ENCODE measurements at places on chromosomes 5 and 9.

DNA sequence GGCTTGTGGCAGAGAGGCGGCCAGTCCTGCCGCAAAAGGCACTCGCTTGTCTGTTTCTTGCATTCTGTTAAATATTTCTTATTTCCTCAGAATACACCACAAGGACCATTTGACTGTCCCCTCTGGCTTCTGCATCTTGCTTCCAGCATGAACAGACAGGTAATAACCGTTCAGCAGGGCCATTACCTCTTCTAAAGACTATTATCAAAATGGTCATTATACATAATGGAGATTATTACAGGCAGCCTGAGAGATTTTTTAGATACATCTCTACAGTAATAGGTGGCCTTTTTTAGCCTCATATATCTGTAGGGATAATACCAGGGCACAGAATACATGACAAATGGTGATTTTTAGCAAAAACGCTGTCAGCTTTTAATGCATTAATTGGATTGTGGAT lies 382.0 kb downstream of the PSAT1 start:
- DNase-seq: no peak

- DNase-seq: peak; percentile 18
Observed at GRCh38 chr9:123749580-123750202, 180.2 kb downstream of the DENND1A start.

DNA sequence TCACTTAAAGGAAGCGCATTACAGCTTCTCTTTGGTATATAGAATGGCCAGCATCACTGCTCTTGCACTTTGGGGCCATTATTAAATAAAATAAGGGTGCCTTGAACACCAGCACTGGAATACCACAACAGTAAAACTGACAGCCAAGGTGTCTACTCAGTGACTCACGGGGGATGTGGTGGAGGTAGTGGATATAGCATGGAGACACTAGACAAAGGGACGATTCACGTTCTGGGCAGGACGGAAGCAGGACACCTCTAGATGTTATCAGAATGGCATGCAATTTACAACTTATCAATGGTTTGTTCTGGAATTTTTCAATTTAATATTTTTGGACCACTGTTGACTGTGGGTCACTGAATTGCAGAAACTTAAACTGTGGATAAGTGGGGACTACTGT lies 32.9 kb upstream of the PDE8B start:
- DNase-seq: no peak

DNA sequence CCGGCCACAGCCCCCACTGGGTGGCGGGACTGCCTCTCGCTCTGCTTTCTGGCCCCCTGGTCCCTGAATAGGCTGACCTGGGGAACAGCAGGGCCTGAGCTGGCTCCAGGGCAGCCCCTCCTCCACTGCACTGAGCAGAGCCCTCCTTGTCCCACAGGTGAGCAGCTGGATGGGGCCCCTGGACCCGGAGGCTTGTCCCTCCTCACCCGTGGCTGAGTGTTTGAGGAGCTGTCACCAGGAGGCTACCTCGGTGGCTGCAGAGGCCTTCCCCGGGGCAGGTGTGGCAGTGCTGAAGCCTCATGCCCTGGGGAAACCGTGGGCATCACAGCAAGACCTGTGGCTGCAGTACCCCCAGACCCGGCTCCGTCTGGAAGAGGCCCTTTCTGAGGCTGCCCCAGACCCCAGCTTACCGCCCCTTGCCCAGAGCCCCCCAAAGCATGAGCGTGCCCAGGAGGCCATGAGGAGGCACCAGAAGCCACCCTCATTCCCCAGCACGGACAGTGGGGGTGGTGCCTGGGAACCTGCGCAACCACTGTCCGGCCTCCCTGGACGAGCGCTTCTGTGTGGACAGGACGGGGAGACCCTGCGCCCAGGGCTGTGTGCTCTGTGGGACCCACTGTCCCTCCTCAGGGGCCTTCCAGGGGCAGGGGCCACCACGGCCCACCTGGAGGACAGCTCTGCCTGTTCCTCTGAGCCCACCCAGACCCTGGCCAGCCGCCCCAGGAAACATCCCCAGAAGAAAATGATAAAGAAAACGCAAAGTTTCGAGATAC lies 28.5 kb upstream of the LRRC14B start:
- DNase-seq: no peak

DNA sequence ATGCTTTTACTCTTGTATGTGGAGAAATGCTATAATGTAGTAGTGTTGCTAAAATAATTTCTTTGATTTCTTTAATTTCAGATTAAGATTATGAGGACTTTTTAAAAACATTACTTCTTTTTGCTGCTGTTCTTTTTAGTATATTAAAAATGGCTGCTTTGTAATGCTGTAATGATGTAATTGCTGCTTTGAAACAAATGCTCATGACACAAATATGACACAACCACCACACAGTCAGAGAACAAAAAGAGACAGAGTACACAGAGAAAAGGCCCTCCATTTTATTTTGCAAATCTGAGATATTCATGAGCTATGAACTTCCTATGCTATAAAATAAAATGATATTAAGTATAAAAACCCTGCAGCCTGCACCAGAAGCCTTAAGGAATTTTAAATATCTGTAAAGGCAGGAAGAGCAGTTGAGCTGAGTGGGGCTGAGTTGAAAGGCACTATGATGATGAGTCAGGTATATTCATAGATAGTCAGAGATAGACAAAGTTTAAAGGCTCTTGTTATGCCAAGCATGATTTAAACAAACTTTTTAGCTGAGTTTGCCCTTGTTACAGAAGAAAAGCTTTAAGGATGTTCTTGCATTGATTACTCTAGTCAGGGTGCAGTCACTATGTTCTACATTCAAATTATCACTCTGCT lies 5.1 kb upstream of the POU5F2 start:
- no peak for DNase-seq

- no peak for DNase-seq
Observed at GRCh38 chr5:66713998-66714397, 117.8 kb downstream of the MAST4 start.

GRCh38 chr9:93372391-93372790 lies 79.1 kb upstream of the FAM120A start:
- no peak for DNase-seq

GRCh38 chr5:19928562-19929421 lies 59.2 kb downstream of the CDH18 start:
- no peak for DNase-seq

DNA sequence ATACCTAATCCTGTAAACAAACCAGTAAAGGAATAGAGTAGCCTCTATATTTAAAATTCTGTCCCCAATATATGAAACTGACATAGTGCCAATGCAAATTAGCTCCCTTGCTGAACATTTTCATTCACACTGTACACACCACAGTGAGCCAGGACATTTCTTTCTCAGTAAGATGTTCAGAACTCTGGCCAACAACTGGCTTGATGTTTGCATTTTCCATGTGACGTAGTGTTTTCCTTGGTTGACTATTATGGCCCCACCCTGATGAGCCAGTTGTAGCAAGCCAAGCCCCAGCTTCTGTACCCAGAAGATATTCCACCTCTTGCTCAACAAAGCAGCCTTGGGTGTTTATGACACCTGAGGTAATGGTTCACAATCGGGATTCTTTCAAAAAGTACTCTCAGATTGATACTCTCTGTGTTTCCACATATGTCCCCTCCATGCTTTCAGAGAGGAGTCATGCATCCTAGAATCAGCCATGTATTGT lies 17.7 kb upstream of the ANXA1 start:
- no peak for DNase-seq

DNA sequence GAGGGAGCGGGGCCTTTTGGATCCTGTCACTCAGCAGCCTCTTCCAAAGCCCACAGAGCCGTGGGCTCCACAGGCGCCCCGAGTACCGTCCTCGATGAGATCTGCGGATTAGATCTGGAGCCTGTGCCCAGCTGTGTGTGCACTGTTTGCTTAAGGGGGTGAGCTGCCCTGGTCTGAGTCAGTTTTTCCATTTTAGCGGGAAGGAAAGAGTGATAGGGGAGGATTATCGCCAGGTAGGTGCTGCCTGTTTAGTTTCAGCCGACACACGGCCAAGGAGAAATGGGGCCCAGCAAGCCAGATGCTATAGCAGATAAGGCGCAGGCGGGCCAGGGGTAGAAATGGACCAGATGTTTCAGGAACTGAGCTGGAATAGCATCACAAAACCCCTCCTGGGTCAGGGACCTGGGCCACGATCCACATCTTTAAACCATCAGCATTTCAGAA lies 18.1 kb downstream of the COL5A1 start:
- DNase-seq: no peak

DNA sequence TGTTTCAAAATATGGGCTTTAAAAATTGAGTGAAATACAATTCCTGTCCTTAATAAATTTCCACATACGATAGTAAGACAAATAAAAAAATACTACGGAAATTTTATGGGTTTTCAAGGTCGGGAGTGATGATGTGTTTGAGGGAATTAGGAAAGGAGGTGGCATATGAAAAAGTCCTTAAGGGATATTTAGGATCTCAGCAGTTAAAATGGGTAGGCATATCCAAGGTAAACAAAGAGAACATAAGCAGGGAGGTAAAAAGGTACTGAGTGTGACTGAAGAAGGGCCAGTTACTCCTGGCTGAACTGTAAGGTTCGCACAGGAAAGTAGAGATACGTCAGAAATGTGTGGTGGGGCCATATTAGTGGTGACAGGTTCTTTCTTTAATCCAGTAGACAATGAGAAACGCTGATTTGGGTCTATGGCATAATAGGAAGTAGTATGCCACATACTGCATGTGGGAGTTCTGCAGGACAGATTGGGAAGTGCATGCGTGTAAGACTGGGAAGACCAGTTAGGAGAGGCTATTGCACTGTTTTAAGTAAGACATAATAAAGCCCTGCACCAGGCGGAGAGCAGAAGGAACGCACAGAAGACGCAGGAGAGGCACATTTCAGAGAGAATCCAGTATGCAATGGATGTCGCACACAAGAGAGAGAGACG lies 937 bp upstream of the HMGCR start:
- DNase-seq: peak; percentile 18

GRCh38 chr5:173268750-173269432 lies 33.9 kb upstream of the NKX2-5 start:
- DNase-seq: no peak

DNA sequence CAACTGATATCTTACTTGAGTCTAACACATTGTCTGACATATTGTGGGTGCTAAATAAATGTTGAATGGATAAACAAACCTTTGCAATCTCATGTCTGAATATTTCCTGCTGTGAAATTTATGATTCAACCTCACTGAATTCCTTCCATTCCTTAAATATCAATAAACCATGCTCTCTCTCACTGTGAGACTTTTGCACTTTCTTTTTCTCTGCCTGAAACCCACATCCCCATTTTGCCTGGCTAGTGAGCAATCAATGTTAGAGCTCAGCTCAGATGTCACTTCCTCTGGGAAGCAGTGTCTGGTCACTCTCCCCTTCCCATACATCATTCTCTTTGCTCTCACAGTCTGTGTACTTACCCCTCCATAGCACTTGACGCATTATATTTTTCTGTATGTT lies 383.7 kb upstream of the TRPC7 start:
- no peak for DNase-seq

DNA sequence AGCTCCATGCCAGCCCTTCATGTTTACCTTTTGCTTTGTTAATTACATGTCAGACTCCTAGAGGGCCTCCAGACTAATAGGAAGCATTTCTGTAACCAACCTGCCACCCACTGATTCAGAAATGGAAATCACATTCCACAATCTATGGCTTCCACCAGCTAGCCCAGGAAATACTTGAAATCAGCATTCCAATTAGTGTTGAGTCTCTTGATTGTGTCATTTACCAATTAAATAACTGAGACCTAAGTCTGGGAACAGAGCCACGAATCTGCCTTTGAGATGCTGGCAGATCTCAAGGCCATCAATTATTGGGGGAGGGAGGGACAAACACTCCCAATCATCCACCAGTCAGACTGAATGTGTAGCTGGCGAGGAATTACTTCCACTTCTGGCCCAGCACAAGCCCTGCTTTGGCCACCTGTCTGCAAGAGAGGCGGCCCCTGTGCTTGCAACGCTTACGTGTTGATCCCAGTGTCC lies 27.4 kb upstream of the SAP30L start:
- DNase-seq: no peak

DNA sequence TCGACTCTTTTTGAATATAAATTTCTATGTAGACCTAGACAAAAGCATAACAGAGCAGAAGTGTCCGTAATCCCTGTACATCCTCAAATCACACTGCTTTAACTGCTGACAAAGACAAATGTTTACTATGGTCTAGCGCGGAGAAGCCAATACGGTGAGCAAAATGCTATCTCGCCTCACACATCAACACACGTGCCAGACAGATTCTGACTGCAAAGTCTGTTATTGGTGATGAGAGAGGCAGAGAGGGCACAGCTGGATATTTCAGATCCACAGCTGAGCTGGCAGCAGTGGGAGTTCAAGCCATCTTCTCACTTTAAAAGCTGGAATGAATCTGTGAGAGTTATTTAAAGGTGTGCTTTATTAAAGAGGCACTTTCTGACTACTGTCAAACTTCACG lies 124.3 kb downstream of the ARL15 start:
- no peak for DNase-seq

DNA sequence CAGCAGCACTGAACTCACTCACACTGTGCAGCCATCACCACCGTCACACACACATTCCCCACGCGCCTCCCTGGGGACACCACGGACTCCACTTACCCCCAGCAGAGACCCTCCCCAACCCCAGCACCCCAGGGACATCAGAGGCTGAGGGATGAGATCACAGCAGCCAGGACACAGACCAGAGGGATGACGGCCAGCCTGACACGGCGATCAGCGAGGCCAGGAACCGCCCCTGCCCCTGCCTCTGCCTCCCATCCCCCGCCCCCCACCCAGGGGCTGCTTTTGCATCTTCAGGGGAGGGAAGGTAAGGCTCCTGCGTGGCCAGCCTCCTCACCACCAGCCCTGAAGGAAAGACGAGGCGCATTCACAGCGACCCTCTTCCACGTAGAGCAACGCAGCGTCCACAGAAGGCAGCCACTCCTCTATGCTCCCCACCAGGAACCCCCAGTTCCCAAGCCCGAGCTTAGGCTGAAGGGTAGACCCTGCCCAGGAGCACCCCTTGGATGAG lies 104.5 kb downstream of the VAV2 start:
- DNase-seq: no peak

- DNase-seq: no peak
Observed at GRCh38 chr5:136013559-136013958, 15.2 kb upstream of the TGFBI start.

DNA sequence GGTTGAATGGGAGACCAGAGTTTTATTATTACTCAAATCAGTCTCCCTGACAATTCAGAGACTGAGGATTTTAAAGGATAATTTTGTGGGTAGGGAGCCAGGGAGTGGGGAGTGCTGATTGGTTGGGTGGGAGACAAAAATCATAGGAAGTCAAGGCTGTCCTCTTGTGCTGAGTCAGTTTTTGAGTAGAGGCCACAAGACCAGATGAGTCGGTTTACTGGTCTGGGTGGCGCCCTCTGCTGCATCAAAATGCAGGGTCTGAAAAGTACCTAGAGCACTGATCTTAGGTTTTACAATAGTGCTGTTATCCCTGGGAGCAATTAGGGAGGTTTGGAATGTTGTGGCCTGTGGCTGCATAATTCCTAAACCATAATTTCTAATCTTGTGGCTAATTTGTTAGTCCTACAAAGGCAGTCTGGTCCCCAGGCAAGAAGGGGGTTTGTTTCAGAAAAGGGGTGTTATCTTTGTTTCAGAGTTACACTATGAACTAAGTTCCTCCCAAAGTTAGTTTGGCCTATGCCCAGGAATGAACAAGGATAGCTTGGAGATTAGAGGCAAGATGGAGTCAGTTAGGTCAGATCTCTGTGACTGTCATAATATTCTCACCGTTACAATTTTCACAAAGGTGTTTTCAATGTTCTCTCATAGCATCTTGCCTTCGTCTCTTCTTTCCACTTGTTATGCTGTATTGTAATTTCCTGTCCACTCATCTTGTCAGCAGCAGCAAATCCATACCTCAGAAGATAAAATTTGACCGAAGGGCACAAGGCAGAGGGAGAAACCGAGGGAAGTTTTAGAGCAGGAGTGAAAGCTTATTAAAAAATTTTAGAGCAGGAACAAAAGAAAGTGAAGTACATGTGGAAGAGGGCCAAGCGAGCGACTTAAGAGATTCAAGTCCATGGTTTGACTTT lies 59.2 kb upstream of the CLINT1 start:
- no peak for DNase-seq

Data from GM19239 (cell line).